ACHN (cell line): ENCODE measurements at places on chromosomes 5 and 9.

- DNase-seq = peak; percentile 54
These were observed 190.1 kb downstream of the CWC27 start for GRCh38 chr5:64958757-64959391.

DNA sequence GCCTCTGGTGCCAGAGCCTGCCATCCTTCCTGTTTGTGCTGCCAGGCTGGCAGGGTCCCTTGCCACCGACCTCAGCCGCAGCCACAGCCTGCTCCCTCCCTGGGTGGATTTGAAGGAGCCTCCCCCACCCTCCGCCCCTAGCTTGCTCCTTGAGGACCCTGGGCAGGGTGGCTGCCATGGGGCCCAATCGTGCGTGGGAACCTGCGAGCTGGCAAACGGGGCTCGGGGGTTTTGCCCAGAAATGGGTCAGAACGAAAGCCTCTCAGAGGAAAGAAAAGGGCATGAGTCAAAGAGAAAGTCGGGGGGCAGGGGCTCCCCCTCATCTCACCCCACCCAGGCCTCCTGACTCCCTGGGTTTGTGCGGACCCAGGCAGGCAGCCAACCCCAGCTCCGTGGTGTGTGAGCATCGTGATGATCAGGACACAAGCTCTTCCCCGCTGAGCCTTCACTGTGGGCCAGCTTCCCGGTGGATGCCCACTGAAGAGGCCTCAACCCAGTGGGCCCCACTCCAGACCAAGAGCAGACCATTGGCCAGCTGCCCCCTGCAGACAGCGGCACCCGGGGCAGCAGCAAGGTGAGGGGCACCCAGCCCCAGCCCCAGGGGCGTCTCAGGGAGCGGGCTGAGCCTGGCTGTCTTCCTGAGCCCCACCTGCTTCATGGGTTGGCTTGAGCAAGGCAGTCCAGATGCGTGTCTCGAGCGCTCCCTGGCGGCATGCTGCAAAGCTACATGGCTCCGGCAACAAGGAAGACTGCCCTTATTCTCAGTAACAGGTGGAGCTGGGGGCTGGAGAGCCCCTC is 3.0 kb upstream of the FUT7 start:
- peak; percentile 77 for DNase-seq

DNA sequence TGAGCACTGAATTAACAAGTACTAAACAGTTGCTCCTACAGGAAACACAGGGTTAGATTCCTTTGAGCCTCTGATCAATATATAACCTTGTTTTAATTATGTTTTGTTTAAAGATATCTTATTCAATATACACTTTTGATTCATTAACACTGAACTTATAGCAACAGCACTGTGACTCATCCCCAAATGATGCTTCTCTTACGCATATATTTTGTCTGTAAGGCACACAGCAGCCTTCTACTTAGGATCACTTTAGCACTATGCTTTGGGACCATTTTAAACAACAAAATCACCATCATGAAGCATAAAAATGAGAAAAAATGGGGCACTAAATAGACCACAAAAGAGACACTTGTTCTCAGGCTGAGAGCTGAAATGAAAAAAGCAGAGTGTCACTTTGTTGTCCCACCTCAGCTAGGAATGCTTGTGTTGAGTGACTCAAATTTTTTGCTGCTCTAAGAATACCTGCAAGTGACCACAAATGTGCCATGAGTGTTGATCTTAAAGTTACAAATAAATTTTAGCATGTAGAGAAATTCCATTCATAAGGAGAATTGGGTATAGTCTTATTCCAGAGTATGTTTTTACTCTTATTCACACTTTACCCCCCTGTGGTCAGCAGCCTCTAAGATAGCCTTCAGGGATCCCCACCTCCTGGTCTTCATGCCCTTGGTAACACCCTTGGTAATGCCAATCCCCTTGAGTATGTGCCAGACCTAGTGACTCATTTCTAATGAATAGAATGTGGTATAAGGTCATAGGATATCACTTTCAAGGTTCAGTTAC is 252.7 kb upstream of the IL12B start:
- DNase-seq = peak; percentile 25

GRCh38 chr5:100406640-100407039 is 128.5 kb upstream of the FAM174A start:
- no peak for DNase-seq

- no peak for DNase-seq
These were observed 35.3 kb upstream of the IQGAP2 start for GRCh38 chr5:76367623-76368371.

DNA sequence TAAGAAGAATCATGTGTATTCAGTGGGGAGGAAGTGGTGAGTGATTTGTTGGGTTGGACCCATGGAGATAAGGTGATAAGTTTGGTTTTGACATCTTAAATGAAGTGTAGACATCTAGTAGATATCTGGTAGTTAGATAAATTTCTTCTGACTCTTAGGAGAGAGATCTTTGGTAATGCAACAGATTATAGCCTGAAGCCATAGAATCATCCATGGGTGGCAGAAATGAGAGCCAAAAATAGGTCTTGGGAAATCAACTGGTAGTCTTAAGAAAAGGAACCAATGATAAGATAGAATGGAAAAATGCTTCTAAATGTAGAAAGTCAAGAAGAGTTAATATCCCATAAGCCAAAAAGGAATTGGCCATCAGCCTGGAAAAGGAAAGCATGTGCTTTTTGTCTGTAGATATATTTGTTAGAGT is 532.7 kb upstream of the GRAMD2B start:
- no peak for DNase-seq

- DNase-seq = no peak
These were observed 266.2 kb downstream of the SPATA31D1 start for GRCh38 chr9:82254646-82255367.

GRCh38 chr5:120400356-120400755 is 63.7 kb upstream of the PRR16 start:
- DNase-seq = no peak

DNA sequence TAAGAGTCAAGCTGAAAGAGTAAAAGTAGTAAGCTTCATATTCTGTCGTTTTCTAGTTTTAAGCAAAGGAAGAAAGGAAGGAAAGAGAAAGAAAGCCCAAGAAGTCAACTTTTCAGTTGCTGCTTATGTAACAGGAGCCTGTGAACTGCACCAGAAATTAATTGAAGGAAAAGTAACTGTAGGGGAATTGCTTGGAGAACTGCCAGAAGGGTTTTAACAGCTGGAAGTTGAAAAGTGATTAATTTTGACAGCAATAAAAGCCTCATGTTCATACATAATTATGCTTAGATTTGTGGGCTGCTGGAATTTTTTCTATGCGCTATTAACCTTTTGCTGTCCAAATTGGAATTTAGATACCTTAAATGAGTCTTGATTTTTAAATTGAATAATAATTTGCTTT is 255.7 kb downstream of the ENC1 start:
- no peak for DNase-seq

DNA sequence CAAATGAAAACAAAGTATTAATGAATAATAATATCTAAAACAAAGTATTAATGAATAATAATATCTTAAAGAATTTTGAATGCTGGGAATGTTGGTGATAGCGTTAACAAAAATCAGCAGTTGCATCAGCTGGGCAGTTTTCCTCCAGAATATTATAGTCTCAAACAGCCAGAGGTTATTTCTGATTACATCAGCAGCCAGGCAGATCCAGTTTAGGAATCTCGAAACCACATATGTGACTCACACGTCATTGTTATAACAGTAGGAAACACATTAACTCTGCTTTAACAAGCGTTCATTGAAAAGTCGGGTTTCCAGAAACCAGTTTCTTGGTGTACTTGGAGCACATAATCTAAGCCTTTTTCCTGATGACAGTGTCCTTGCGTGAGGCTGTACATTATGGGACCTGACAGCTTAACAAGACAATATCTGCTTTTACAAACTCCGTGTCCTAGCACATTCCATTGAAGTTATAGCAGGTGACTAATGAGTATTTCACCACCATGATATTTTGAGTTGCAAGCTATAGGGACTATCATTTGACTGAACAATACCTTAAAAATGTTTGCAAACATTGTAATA is 559.5 kb upstream of the KLF4 start:
- DNase-seq = peak; percentile 85

- DNase-seq = no peak
These were observed 578.6 kb downstream of the RAB3C start for GRCh38 chr5:59161221-59162105.

- DNase-seq = no peak
These were observed 4.3 kb downstream of the SMIM33 start for GRCh38 chr5:139474890-139475791.

DNA sequence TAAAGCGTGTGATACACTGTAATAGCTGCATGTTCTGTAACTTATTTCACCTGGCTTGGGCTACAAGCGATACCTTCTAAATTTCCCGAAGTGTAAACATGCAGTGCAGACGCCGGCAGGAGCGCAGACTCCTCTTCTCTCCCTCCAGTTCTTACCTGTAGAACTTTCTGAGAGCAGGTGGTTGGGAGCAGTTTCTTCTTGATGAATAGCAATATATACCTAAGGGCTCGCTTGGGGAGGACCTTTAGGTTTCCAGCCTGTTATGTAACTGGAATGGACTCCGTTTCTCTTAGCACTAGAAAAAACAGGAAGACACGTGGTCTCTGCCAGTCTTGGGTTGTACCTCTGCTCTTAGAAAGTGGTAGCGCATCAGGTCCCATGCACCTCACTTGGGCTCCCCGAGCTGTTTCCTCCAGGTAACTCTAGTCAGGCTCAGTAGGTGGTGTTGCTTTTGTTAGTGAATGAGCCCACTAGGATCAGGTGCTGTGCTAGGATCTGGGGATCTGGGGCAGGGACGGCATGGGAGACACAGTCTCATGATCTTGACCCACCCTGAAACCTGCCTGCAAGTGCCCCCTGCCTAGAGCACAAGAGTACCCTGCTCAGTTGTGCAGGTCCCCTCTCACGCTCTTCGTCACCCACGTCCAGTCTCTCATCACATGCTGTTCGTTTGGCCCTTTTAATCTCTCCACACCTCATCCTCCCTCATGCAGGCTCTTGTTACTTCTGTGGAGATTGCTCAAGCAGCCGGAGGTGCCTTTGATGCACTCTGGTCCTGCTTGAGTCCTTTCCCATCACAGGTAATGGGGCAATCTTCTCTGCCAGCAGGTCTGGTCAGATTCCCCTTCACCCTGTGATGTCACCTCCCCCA is 2.8 kb downstream of the TENT4A start:
- DNase-seq = no peak

DNA sequence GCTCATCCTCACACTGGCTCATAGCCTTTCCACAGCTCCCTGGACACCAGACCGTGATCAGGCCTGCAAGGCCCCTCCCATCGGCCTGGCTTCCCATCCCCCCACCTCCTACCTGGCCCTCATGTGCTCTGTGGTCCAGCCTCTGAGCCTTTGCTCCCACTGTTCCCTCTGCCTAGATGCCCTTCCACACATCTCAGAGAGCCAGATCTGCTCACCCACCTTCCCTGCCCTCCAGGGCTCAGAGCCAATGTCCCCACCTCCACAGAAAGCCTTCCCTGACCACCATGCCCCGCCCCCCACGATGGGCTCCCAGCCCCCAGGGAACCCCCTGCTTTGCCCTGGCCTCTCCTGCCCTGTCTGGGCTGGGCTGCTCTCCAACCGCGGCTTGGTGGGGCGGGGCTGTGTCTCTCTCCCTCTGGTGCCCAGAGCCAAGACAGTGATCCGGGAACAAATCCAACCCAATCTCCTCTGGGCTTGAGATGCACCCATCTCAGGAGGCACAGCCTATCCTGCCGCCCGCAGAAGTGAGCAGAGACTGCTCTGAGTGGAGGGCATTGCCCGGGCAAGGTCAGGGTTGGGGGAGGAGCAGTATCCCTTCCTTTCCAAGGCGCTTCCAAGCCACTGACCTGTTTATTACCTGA is 1.6 kb downstream of the NINJ1 start:
- DNase-seq = peak; percentile 35

DNA sequence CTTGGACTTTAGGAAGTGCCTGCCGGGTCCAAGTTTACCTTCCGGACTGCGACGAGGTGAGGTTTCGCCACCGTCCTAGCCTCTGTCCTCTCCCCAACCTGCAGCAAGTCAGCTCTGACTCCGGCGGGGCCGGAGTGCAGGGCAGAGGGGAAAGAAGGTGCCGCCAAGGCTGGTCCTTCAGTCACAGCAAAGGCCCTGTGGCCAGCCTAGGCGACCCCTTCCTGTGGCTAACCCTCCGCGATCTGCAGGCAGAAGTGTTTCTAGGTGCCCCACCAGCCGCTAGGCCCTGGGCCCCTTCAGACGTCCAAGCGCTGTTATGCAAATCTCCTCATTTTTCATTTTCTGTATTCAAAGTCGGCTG is 11.1 kb upstream of the NKX2-5 start:
- DNase-seq = no peak

GRCh38 chr9:91148306-91148705 is 213.4 kb downstream of the AUH start:
- DNase-seq = no peak

GRCh38 chr9:3514786-3515185 is 11.0 kb downstream of the RFX3 start:
- DNase-seq = no peak

GRCh38 chr9:4640027-4640426 is 22.1 kb upstream of the PLPP6 start:
- peak; percentile 33 for DNase-seq

- DNase-seq = peak; percentile 35
These were observed 33.9 kb downstream of the PTBP3 start for GRCh38 chr9:112299514-112299913.

DNA sequence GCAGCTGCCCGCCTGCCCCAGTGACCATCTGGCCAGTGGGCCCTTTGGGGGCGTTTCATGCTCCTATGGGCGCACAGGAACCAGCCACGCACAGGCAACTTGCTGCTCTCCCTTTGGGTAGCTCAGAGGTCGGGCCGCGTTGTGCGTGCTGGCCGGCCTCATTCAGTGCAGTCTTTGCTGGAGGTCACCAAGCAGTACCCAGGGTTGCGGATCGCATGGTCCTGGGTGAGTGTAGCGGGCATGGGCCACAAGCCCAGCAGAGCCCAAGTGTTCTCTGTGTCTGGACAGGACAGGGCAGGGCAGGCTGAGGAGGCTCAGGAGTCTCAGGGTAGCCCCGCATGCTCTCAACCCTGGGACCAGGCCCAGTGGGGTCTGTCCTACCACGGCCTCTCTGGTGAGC is 9.9 kb upstream of the MRNIP start:
- DNase-seq = no peak

GRCh38 chr5:32439086-32439642 is 5.4 kb downstream of the ZFR start:
- no peak for DNase-seq

DNA sequence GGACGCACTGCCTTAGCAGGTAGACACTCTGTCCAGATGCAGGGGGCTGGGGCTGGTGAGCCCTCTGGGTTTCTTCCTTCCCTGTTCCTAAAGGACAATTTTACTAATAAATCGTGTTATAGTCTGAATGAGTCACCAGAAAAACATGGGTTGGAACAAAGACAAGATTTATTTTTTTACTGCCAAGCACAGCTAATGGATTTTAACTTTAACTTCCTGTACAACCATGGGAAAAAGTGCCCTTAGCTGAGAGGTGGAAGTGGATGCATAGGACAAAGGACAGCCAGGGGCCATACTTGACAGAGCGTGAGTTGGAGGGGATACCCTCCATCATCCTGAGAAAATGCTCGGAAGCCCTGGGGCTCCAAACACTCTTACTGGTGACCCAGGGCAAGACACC is 300.7 kb downstream of the MSX2 start:
- no peak for DNase-seq

DNA sequence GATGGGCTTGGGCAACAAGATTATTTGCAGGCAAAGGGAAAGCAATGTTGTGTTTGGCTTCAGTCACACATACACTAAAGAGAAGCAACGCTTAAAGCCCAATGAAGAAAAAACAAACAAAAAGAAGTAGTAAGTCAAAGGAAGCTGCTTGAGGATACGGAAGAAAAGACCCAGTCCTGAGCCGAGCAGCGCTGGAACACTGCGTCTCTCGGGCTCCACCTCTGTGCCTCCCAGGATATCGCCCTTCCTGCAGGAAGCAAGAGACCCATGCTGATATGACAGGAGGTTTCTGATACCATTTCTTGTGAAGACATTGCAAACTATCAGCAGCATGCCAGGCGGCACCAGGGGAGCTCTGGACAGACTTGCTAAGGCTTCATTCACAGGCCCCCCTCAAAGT is 9.9 kb downstream of the GNAQ start:
- DNase-seq = peak; percentile 56
